Left cardiac atrium (tissue), 4 donors: ENCODE measurements at places on chromosomes 1 and 21.

DNA sequence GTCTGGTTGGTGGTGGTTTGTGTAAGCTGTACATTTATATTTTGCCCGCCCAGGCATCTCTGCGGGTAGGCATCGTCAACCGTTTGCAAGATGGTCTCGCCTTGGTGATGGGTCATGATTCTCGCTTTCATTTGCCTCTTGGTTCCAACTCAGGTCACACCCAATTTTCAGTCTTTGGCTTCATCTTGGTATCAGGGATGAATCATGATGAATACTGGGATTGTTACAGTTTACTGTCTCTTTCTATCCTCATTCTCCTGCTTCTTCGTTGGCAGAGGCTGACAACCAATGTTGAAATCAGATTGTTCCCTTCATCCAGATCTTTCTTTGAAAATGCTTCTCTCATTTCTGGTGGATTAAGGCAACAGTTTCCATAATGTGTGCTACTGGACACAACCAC lies 129.7 kb upstream of the KAZN start:
- no peak for DNase-seq

DNA sequence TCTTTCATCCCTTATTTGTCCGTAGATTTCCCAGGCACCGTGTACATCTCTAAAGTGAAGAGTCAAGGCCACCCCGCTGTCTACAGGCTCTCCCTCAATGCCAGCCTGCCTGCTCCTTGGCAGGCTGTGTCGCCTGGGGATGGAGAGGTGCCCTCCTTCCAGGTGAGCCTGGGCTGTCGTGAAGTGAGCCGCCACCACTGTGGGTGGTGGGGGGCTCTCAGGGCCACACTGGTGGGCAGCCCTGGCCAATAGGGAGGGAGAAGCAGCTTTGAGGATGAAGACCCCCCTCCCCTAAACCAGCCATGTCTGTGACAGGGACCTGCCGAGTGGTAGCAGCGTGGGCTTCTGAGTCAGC lies 46.2 kb downstream of the DISP3 start:
- no peak for DNase-seq

GRCh38 chr1:75412616-75413015 lies 198.3 kb downstream of the SLC44A5 start:
- no peak for DNase-seq

DNA sequence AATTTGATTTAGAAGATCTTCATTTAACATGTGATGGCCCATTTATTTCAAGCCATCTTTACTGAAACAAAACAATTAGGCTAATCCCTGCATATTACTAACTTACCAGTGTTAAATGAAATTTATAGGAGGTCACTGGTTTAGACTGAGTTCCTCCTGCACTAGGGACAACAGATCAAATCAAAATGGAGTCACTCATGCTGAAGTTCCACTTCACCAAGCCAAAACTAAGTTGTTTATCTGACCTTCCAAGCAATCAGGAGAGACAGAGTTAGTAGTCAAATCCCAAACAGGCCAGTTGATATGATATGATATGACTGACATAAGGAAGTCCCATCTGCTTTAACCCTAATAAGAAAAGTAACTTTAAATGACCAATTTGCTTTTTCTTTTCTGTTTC lies 4.8 kb downstream of the LYST start:
- no peak for DNase-seq

DNA sequence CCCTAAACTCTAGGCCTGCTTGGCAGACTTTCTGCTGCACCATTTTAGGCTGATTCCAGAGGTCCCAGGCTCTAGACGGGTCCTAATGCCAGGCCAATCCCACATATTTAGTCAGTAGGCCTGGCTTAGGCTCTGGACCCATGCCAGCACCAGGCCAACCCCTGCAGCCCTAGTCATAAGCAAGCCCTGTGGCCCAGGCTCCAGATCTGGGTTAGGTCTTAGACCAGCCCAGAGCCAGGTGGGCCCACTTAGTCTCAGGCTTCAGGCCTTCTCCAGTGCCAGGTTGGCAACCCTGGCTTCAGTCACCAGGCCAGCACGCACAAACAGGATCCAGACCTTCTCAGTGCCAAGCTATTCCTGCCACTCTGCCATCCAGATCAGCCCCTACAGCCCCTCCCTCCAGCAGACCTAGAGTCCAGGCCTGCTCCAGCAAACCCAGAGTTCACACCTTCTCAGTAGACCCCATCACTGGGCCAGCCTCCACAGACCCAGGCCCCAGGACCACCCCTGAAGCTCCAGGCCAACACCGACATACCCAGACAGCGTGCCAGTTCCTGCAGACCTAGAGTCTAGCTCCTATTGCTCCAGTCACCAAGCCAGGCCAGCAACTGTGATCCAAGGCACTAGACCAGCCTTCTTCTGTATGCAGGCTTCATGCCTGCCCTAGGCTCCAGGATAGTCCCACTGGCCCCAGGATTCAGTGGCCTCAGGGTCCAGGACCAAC lies 467.6 kb downstream of the RWDD3 start:
- DNase-seq, result no peak

- DNase-seq, result no peak
These were observed 269.4 kb downstream of the HLX start for GRCh38 chr1:221148660-221149059.
